ENCODE measurements at places on chromosomes 2 and 18.

DNA sequence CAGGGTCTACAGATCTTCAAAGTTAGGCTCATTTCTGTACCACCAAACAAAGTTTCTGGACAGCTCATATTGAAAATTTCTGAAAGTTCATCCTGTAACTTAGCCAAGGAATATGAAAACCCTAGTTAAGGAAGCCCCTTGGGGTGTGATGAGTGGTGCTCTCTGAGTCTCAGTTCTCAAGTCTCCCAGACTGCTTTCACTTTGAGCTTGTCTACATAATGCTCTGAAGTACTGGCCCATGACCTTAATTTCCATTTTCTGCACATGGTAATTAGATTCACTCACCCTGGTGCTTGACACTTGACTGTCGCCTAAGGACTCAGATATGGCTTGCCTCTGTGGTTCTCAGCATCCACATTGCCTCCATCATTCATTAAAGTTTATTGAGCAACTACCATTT, 51.7 kb upstream of the SATB2 start:
- DNase-seq = no peak

- no peak for DNase-seq
Measured at GRCh38 chr18:62660691-62661090, 54.6 kb upstream of the PHLPP1 start.

DNA sequence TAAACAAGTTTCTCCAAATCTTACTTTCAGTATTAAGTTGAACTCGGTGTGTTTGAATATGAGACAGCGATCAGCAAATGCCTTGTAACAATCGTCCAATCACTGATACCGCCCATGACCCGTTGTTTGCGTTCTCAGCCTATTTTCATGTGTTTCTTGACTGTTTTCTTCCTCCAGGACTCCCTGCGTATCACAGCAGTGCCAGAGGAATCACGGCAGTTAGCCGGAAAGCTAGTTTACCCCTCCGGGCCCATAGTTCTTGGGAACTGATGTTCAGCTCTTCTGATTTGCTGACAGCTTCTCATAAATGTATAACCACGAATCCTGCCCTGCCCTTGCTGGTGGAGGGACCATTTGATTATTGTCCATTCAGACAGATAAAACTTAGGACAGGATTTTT, 42.2 kb upstream of the TPO start:
- DNase-seq = no peak

- DNase-seq = no peak
Measured at GRCh38 chr2:19073522-19073921, 284.9 kb downstream of the OSR1 start.

GRCh38 chr2:75616933-75617332, 29.6 kb upstream of the MRPL19 start:
- no peak for DNase-seq
